Skin of body (tissue), 3 donors: ENCODE measurements at places on chromosomes 16 and 17. TPM values are rescaled to one million over a fixed set of nuclear protein-coding genes. Genes with fewer than 3 reads are reported as not detected.

DNA sequence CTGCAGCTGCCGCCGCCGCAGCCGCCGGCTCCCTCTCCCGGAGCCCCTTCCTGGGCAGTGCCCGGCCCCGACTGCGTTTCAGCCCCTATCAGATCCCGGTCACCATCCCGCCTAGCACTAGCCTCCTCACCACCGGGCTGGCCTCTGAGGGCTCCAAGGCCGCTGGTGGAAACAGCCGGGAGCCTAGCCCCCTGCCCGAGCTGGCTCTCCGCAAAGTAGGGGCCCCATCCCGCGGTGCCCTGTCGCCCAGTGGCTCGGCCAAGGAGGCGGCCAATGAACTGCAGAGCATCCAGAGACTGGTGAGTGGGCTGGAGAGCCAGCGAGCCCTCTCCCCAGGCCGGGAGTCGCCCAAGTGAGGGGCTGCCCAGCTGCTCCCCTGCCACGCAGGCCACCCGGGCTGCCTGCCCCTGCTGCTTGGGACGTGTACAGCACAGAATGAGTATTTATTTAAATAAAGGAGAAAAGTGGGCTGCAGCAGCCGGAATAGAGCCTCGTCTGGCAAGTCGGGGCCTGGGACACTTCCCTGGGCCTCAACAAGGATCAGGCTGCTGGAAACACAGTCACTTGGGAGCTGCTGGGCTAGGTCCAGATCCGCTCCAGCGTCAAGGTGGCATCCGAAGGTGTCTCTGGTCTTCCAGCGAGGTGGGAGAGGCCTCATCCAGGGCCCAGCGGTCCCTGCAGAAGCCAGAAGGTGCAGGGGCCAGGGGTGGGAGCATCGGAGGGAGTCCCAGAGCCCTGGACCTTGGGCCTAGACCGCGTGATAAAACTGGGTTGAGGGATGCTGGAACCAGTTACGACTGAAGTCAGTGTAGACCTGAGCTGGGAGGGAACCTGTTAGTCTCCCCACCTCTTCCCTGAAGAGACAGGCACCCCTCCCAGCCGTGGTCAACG is 8.8 kb downstream of the TBX2 start:
- DNase-seq: no peak

The RRAD gene
- 2.8 TPM for total RNA-seq

DNA sequence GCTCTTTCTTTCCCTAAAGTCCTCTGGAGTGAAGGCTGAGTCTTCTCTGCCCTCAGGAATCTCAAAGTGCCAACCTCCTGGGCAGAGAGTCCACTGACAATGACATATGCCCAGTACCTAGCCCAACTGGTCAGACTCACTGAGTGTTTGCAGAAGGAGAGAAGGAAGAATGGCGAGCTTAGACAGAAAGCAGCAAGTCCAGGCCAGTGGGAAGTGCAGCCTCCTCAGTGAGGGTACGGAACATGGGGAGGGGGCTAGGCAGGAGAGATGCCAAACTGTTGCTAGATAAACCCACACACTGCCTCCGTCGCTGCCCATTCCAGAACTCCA is 678 bp downstream of the EXOC7 start:
- DNase-seq: no peak

DNA sequence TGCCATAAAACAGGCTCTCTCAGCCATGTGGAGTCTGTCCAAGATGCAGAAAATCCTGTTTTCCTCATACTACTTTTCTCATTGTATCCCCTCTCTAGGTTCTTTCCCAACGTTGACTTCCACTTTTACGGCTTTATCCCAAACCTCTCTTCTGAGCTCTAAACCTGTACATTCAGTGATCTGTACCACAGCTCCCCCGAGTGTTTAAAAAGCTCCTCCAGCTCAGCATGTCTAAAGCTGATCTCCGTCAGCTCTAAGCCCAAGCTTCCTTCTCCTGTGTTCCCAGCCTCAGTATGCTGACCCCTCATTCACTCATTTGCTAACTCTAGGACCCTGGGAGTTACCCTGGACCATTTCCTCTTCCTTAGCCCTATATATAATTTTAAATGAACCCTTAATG is 144.6 kb downstream of the DNAH9 start:
- DNase-seq: no peak

GRCh38 chr17:74527081-74527480 is 4.2 kb downstream of the CD300LB start:
- no peak for DNase-seq

DNA sequence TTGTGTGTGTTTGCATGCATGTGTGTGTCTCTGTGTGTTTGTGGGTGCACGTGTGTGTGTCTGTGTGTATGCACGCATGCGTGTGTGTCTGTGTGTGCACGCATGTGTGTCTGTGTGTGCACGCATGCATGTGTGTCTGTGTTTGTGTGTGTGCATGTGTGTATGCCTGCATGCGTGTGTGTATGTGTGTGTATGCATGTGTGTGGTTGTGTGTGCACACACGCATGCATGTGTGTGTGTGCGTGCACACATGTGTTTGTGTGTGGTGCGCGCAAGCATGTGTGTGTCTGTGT is 239.9 kb upstream of the TNRC6C start:
- DNase-seq: no peak

GRCh38 chr17:48240562-48241130 is 133.1 kb downstream of the SNX11 start:
- no peak for DNase-seq

The KRTAP9-4 gene
- 6.5 TPM for total RNA-seq

The FGF11 gene
- 3.4 TPM for total RNA-seq

The NEK8 gene
- total RNA-seq: 2.8 TPM

GRCh38 chr16:24969071-24969470 is 46.1 kb downstream of the ARHGAP17 start:
- DNase-seq: no peak

DNA sequence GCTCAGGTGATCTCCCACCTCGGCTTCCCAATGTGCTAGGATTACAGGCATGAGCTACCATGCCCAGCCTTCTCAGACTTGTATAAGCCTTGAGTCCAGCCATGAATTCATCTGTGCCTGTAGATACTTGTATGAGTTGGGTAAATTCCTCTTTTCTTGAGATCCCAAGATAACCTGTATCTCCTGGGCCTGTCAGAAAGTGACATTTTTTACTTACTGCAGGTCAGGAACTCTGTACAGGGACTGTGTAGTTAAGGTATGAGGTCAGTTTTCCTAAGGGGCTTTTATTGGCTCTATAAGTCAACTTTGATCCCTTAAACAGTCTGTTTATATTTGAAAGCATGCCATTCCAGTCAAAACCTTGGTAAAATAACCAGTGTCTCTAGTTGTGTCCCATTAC is 106.3 kb upstream of the HAS3 start:
- DNase-seq: no peak

The MEOX1 gene
- total RNA-seq: 10.9 TPM

The SLC7A5 gene
- total RNA-seq: 5.8 TPM

The ALOX12B gene
- 10.9 TPM for total RNA-seq

The FAM171A2 gene
- 3.4 TPM for total RNA-seq

The TSR1 gene
- total RNA-seq: 25.8 TPM

The ALOX12 gene
- total RNA-seq: 1.2 TPM
